ENCODE measurements at places on chromosomes 7 and 10. TPM values are rescaled to one million over a fixed set of nuclear protein-coding genes. Genes with fewer than 3 reads are reported as not detected.

The SLC18A2 gene
- not detected for total RNA-seq

The CAMK2B gene
- not detected for total RNA-seq

The PPP1R17 gene
- 0.20 TPM for total RNA-seq

- H3K4me3 ChIP-seq = no peak overlapping the region
- H3K4me1 ChIP-seq = no peaks in the 10 kb centered on the region
- no peak for DNase-seq
- no peak overlapping the region for H3K27ac ChIP-seq
Observed at GRCh38 chr10:123808286-123808685, 83.3 kb downstream of the CPXM2 start.

- no peaks in the 10 kb centered on the region for H3K36me3 ChIP-seq
- no peak for DNase-seq
- H3K27ac ChIP-seq = no peak overlapping the region
- no peak overlapping the region for H3K4me3 ChIP-seq
Observed at GRCh38 chr7:78395298-78396036, 596.9 kb downstream of the PHTF2 start.

The EIF3B gene
- 152 TPM for total RNA-seq

DNA sequence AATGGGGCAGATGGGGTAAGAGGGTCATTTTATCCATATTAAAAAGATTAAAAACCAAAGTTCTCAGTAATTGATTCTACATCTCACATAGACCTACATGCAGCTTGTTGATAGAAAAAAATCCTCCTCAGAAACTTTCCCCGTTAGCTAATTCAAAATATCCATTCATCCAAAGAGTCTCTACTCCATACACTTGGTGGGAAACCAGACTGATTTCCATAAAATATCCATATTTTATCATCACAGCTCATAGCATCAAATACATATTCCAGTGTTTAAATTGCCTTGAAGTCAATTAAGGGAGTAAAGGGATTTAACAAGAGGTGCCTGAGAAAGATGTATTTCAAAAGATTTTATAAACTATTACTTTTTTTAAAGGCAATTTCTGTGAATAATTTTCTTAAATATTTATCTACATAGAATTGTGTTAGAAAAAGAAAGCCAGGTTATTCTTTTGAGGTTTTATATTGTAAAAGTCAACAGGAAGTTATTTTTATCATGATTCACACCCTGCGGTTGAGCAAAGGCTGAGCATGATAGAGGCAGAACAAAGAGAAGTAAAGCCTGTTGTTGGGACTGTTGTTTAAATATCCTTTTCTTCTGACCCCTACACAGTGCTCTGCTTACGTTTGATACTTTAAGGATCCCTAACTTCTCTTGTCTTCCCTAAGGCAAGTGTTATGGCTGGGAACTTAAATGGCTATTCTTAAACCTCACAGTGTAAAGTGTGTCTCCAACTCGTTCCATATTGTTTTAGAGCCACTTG, 266.7 kb downstream of the PRKG1 start:
- H3K36me3 ChIP-seq = no peaks in the 10 kb centered on the region
- no peaks in the 10 kb centered on the region for H3K27me3 ChIP-seq
- DNase-seq = no peak
- no peak overlapping the region for H3K4me3 ChIP-seq
- H3K4me1 ChIP-seq = no peaks in the 10 kb centered on the region
- H3K27ac ChIP-seq = no peak overlapping the region

GRCh38 chr7:73992101-73992562, 35.8 kb upstream of the ELN start:
- DNase-seq = no peak
- no peaks in the 10 kb centered on the region for H3K36me3 ChIP-seq
- H3K27ac ChIP-seq = no peak overlapping the region
- no peaks in the 10 kb centered on the region for H3K4me1 ChIP-seq
- no peak overlapping the region for H3K4me3 ChIP-seq
- peaks cover 3% of the 10 kb centered on the region for H3K27me3 ChIP-seq

DNA sequence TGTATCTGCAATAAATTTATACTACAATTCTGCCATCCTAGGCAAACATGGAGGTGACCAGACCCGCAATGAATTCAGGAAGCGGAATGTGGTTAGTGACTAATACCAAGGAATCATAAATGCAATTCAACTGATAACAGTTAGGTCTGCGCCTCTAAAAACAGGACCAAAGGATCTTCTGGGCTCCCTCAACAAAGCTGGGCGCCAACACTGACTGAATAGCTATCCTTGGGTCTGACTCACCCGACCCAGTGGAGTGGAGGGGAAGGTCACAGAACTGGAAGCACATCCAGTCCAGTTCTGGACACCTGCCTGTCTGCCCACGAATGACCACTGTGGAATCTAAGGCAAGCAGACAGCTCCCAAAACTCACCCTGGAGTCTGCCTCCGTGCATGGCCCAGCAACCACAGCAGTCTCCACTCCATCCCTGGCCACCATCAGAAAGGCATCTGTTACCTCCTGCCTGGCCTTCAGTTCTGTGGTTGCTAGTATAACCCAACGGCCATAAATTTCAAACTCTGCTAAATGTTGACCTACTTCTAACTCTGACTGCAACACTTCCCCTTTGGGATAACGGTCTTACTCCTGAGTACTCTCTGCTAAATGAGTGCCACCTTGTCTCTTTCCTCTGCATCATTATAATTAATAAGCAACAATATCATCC, 43.0 kb upstream of the DLX6 start:
- no peaks in the 10 kb centered on the region for H3K4me1 ChIP-seq
- no peak overlapping the region for H3K4me3 ChIP-seq
- H3K36me3 ChIP-seq = no peaks in the 10 kb centered on the region
- DNase-seq = no peak
- no peak overlapping the region for H3K27ac ChIP-seq

DNA sequence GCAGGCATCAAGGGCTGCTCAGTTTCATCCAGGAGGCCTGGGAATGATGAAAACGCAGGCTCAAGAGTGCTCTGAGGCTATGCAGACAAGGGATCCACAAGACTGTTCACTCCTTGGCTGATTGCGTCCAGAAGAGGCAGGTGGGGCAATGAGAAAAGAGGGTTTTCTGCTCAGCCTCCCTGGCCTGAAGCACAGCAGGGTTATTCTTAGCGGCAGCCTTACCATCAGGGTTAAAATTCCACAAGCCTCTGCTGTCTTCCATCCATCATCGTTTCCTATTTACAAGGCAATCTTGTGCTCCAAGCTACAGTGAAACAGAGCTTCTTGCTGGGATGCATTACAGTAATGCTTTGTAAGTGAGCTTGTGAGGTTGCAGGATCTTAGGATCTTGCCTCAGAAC, 129.4 kb upstream of the SHH start:
- DNase-seq = no peak
- no peak overlapping the region for H3K4me3 ChIP-seq
- no peak overlapping the region for H3K27ac ChIP-seq
- H3K36me3 ChIP-seq = no peaks in the 10 kb centered on the region
- no peaks in the 10 kb centered on the region for H3K27me3 ChIP-seq
- H3K4me1 ChIP-seq = no peaks in the 10 kb centered on the region

GRCh38 chr10:118594392-118595063, 920 bp downstream of the PRLHR start:
- H3K4me1 ChIP-seq = no peaks in the 10 kb centered on the region
- no peak overlapping the region for H3K4me3 ChIP-seq
- H3K27me3 ChIP-seq = no peaks in the 10 kb centered on the region
- H3K27ac ChIP-seq = no peak overlapping the region

GRCh38 chr7:21580073-21580521, 37.3 kb downstream of the DNAH11 start:
- H3K27me3 ChIP-seq = no peaks in the 10 kb centered on the region
- H3K4me3 ChIP-seq = no peak overlapping the region
- H3K4me1 ChIP-seq = no peaks in the 10 kb centered on the region
- no peak overlapping the region for H3K27ac ChIP-seq
- no peaks in the 10 kb centered on the region for H3K36me3 ChIP-seq

GRCh38 chr7:47373871-47374451, 207.9 kb downstream of the TNS3 start:
- no peaks in the 10 kb centered on the region for H3K27me3 ChIP-seq
- H3K4me3 ChIP-seq = no peak overlapping the region
- H3K36me3 ChIP-seq = no peaks in the 10 kb centered on the region
- no peaks in the 10 kb centered on the region for H3K4me1 ChIP-seq

The LRRC18 gene
- total RNA-seq = not detected

The RNF32 gene
- 2.3 TPM for total RNA-seq

The LRRTM3 gene
- total RNA-seq = not detected

GRCh38 chr10:60003651-60004523, 97.5 kb upstream of the CCDC6 start:
- no peak overlapping the region for H3K27ac ChIP-seq
- H3K36me3 ChIP-seq = no peaks in the 10 kb centered on the region
- no peak overlapping the region for H3K4me3 ChIP-seq
- H3K27me3 ChIP-seq = no peaks in the 10 kb centered on the region

GRCh38 chr7:106206826-106207541, 77.8 kb downstream of the NAMPT start:
- H3K4me3 ChIP-seq = no peak overlapping the region
- peaks cover 6% of the 10 kb centered on the region for H3K27me3 ChIP-seq
- H3K4me1 ChIP-seq = no peaks in the 10 kb centered on the region
- no peak for DNase-seq
- H3K36me3 ChIP-seq = no peaks in the 10 kb centered on the region

- no peaks in the 10 kb centered on the region for H3K27me3 ChIP-seq
- DNase-seq = peak; percentile 84
- H3K4me3 ChIP-seq = peak overlapping the region; percentile 87
- H3K4me1 ChIP-seq = peaks cover 20% of the 10 kb centered on the region
- H3K27ac ChIP-seq = peak overlapping the region; percentile 79
Observed at GRCh38 chr7:100705320-100705752, 585 bp upstream of the POP7 start.

GRCh38 chr7:66845379-66846095, 75.5 kb upstream of the TMEM248 start:
- peak overlapping the region; percentile 72 for H3K4me3 ChIP-seq
- peak overlapping the region; percentile 89 for H3K27ac ChIP-seq
- no peaks in the 10 kb centered on the region for H3K27me3 ChIP-seq
- peaks cover 16% of the 10 kb centered on the region for H3K4me1 ChIP-seq

The MMD2 gene
- not detected for total RNA-seq

DNA sequence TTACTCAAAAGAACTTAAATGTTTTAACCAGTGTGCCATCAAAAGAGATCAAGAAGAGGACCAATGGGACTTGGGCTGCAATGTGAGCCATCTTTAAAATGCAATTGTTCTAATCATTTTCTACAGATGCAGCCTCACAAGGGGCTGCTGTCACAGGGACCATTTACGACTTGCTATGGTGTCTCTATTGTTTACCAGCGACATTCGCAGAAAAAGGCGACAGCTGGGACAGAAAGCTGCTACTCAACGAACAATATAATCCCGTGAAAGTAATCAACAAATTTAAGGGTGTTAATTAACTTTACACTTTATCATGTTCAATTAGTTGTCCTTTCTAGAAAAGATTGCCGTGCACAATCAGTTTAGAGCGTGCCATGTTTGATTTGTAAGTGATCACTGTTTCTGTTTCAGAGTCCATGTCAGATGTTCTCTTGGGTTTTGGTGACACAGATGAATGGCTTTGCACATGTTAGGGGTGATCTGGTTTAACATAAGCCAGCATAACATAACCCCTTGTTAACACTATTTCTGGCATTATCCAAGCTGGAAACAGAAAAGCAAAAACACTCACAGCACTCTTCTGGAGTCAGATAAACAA, 110.8 kb downstream of the HIBADH start:
- H3K4me3 ChIP-seq = no peak overlapping the region
- DNase-seq = no peak
- H3K27ac ChIP-seq = no peak overlapping the region

Data from B cell (primary cell).